ENCODE measurements at places on chromosomes 3 and 15.
A peak's percentile ranks its signal among the peaks of the same experiment; 100 is the strongest.

DNA sequence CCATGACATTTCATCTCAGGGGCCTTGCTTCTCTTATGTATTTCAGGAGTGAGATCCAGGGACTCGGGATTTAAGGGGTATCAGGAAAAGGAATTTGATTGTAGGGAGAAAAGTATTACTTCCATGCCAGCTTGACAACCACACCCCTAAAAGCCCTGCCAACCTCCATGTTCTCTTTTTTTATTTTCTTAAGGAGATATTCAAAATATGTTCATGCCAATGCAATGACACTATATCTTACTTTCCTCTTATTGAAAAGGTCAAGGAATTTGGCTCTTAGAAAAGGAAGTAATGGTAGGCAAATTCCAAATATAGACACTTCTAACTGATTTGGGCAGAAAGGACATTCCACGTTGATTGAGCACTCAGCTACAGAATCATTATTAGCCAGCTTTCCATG, 407.5 kb upstream of the NECTIN3 start:
- no peak for DNase-seq

DNA sequence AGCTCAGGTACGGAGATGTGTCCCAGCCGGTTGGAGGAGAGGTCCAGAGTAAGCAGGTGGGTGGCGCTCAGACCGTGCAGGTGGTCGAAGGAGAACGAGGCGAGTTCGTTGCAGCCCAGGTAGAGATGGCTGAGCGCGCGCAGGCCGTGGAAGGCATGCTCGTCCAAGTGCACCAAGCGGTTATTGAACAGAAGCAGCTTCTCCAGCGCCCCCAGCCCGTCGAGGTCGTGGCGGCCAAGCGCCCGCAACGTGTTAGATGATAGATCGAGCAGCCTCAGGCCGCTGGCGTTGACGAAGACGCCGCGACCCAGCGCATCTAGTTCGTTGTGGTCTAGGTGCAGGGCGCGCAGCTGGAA, 648 bp downstream of the AMIGO3 start:
- no peak for DNase-seq

DNA sequence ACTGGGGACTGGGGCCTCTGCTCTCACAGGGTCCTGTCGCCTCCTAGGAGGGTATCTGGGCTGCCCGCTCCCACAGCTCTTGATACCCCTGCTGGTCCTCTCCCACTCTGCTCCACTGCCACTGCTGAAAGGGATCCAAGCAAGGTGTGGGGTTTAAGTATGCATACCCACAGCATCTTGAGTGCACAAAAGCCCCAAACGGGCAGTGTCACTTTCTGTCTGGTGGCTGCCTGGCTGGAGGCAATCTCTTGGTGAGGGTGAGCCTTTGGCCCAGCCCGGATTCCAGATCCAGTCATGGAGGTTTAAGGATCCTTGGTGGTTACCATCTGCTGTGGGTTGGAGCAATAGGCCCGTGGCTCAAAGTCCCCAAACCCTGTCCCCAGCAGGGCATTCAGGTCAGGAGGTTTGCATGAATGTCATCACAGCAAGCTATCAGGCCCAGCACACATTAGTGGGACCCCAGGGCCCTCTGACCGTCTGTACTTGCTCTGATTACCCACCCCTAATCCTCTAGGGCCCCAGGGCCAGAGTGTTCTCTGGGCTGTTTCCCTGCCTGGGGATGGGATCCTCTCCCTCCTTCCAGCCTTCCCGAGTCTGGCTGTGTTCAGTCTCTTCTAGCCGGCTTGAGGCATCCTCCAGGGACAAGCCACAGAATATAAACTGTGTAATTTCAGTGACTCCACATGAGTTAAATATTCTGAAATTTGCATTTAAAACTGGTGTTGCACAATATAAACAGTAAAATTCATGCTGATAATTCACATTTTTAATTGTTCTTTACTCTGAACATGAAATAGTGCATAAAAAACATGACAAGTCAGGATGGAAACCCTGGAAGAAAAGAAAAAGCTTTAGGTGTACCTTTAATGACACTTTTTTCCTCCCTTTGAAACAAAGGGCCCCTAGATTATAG, 4.9 kb upstream of the TJP1 start:
- no peak for DNase-seq

GRCh38 chr3:193313061-193313958, 65.2 kb downstream of the ATP13A5 start:
- DNase-seq, result no peak

GRCh38 chr3:30476368-30477084, 129.9 kb upstream of the TGFBR2 start:
- no peak for DNase-seq

- no peak for DNase-seq
Measured at GRCh38 chr3:189714991-189715961, 84.1 kb downstream of the TP63 start.

GRCh38 chr3:171807806-171808205, 2.5 kb downstream of the PLD1 start:
- no peak for DNase-seq

GRCh38 chr3:72748659-72749058, 99.6 kb downstream of the SHQ1 start:
- no peak for DNase-seq

DNA sequence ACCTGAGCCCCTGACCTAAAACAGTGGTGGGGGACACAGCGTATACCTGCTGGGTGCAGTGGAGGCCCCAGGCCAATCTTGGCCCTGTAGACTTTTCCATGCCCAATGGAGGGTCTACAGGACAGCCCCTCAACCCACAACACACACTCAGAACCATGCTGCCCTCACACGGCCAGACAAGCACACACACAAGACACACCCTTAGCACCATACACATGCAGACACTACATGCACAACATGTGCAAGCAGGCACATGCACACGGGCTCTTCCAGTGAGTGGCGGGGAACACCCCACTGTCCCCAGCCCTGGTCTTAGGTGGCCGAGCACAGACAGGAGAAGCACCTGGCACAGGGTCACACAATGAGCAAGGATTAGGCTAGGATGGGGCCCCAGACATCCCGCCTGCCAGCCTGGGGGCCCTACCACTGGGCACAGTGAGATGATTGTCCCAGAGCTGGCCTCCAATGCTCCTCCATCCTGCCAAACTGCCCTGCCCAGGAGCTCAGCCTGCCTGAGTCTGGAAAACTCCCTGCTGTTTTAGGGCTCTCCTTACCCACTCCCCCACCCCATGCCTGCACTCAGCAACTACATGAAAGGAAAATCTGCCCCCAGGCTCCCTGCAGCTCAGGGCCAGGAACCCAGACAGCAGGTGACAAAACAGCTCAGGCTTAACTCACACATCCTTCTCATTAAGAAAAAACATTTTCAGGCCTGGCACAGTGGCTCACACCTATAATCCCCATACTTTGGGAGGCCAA, 15.8 kb downstream of the IQSEC1 start:
- DNase-seq, result no peak

GRCh38 chr3:165642761-165643420, 194.3 kb downstream of the BCHE start:
- peak; percentile 45 for DNase-seq

GRCh38 chr3:186053954-186054791, 54.7 kb downstream of the ETV5 start:
- DNase-seq, result peak; percentile 83

- no peak for DNase-seq
Measured at GRCh38 chr3:52108302-52109232, 45.7 kb downstream of the POC1A start.

- DNase-seq, result peak; percentile 83
Measured at GRCh38 chr3:134974624-134975023, 179.6 kb downstream of the EPHB1 start.

DNA sequence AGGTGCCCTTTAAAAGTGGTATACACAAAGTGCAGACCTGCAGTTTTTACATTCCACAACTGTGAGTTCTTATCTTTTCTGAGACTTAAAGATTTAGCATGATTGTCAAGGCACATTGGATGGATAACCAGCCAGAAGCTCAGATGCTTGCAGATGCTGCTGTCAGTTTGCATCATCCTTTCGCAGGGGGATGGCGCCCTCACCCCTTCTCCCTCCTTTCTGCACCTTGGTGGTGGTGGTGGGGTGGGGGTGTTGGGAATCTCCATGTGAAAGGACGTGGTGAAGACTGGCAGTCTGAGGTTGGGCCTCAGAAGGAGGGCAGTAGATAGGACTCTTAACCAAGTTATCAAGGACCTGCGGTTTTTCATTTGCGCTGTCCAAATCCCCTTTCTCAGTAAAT, 309.6 kb upstream of the SEMA6D start:
- no peak for DNase-seq

GRCh38 chr3:31858439-31858838, 122.6 kb downstream of the OSBPL10 start:
- DNase-seq, result no peak

- DNase-seq, result no peak
Measured at GRCh38 chr3:68878322-68878721, 54.0 kb downstream of the TAFA4 start.

- no peak for DNase-seq
Measured at GRCh38 chr3:64463981-64464380, 223.8 kb downstream of the ADAMTS9 start.

GRCh38 chr15:76075046-76075445, 15.3 kb downstream of the TMEM266 start:
- no peak for DNase-seq

DNA sequence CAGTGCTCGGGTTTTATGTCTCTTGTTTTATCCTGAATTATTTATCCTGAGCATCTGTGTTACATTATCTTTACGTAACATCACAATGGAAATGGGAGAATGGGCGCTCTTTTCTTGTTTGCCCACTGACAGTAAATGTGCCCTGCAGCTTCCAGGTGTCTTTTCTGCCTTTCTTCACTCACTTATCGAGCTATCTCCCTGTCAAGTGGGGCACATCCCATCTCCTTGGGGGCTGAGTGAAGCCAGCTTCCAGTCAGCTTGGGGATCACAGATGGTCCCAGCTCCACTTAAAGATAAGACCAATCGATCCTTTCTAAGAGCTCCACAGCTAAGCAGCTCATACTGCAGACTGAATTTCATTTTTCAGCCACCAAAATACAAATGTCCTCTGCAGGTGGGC, 125.8 kb downstream of the KBTBD8 start:
- no peak for DNase-seq

GRCh38 chr3:149401926-149402310, 24.5 kb upstream of the TM4SF1 start:
- DNase-seq, result no peak

- DNase-seq, result no peak
Measured at GRCh38 chr3:121951291-121951919, 57.2 kb downstream of the SLC15A2 start.

- DNase-seq, result no peak
Measured at GRCh38 chr3:143843587-143843986, 4.7 kb downstream of the SLC9A9 start.

DNA sequence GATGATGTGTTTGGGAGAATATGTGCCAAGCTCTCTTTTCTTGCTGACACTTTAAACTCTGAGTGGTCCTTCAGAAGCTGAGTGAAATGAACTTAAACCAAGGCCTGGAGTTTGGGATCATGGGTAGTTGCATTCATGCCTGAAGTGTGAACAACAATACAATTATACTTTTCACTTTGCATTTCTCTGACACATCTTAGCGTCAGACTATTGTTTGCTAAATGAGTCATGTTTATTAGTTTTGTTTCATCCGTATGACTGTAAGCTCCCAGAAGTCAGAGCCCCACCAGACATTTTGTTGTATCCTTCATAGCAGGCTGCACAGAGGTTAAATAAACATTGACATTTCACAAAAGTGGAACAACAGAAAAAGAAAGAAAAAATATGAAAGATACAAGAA, 542.6 kb downstream of the TUSC7 start:
- no peak for DNase-seq

GRCh38 chr15:91102546-91103330, 2.7 kb downstream of the SV2B start:
- DNase-seq, result no peak

DNA sequence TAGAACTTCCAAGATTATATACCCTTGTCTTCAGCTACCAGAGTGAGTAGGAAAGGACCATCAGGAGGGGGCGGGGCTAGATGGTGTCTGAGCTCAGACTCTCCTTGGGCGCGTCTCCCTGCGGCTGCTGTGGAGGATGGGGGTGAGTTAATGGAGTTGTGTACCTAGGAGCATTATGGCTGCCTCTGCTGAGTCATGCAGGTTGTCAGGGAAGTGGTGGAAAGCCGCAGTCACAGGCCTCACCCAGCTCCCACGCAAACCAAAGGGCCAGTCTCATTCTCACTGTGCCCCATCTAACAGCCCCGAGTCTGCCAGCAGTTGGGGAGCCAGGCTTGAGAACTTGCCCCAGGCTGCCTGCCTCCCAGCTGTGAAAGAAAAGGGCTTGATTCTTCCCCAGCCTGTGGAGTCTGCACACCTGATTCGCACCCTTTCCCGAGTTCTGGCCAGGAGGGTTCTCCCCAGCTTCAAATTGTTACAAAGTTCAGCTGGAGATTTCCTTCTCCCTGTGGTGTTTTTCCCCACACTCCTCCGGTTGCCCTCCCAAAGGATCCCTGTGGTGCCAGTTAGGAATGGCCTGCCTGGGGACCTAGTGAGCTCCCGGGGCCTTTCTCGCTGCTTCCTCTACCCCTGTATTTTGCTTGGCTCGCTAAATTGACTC, 143.3 kb downstream of the HCN4 start:
- no peak for DNase-seq

- DNase-seq, result no peak
Measured at GRCh38 chr15:28986108-28986507, 100.3 kb downstream of the APBA2 start.

- DNase-seq, result no peak
Measured at GRCh38 chr15:96321639-96322535, 8.6 kb upstream of the NR2F2 start.

GRCh38 chr3:11989383-11990038, 14.7 kb upstream of the SYN2 start:
- DNase-seq, result no peak

GRCh38 chr15:29728418-29728817, 93.8 kb downstream of the TJP1 start:
- DNase-seq, result no peak

DNA sequence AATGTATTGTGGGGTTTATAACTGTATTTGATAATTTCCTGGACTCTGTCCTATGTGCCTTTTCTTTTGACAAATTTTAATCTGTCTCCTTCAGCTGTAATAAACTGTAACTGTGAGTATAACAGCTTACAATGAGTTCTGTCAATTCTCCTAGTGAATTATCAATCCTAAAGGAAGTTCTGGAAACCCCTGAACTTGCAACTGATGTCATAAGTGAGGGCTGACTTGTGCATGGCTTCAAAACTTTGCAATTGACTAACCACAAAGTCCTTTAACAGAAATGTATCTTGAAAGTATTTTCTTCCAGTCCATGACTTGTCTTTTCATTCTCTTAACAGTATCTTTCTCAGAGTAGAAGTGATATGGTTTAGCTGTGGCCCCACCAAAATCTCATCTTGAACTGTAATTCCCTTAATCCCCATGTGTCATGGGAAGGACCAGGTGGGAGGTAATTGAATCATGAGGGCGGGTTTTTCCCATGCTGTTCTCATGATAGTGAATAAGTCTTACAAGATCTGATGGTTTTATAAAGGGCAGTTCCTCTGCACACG, 108.3 kb downstream of the TFDP2 start:
- DNase-seq, result no peak

- DNase-seq, result no peak
Measured at GRCh38 chr3:46947981-46948791, 28.4 kb downstream of the CCDC12 start.

GRCh38 chr3:110736332-110736731, 335.3 kb upstream of the NECTIN3 start:
- DNase-seq, result no peak
